Progenitor cell of endocrine pancreas (in vitro differentiated cells): ENCODE measurements at places on chromosomes 2 and 18.

- H3K27me3 ChIP-seq = no peaks in the 10 kb centered on the region
- H3K27ac ChIP-seq = no peak overlapping the region
- H3K36me3 ChIP-seq = peaks cover 24% of the 10 kb centered on the region
Measured at GRCh38 chr2:101706121-101706818, 8.8 kb downstream of the MAP4K4 start.

DNA sequence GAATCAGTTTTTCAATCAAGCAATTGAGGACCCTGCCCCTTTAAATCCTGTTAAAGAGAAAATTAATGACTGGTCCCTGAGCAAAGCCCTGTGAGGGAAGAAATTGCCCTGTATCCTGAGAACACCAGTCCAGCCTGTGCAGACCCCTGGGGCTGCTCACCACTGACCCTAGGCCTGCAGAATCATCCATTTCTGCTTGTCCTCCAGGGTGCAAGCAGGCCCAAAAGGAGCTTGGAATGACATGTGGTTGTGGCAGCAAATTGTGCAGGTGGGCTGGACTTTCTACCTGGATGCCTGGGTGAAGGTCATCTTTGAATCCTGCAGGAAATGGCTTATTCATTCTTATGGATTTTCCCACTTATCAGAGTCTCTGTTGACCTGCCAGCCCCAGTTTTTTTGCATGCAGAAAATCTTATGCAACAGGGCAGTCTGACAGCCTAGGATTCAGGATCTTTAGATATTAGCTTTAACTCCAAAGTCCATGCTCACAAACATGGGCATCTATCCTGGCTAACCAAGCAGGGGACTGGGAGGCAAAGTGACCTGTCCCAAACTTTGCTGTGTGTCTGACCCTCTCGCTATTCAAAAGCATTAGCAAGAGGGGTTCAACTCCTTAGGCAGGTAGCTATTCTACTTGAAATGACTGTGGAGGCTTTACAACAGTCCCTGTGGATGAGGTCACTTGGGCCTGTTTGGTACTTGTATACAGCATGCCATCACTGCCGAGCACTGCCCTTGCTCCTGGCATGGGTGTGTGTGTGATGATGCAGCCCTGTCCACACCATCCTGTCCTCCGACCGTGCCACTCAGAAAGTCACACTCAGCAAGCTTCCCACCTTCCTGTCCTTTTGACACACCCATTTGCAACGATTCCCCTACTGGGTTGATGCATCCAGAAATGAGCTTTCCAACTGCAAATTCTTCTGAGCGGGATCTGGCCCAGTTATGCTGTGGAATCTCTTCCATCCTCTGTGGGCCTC, 85.3 kb downstream of the CAPN13 start:
- peaks cover 2% of the 10 kb centered on the region for H3K36me3 ChIP-seq
- DNase-seq = no peak
- H3K4me3 ChIP-seq = no peak overlapping the region
- peaks cover 16% of the 10 kb centered on the region for H3K27me3 ChIP-seq
- H3K27ac ChIP-seq = peak overlapping the region; percentile 42

- H3K27me3 ChIP-seq = peaks cover 5% of the 10 kb centered on the region
- DNase-seq = no peak
- no peak overlapping the region for H3K4me3 ChIP-seq
- no peaks in the 10 kb centered on the region for H3K36me3 ChIP-seq
Measured at GRCh38 chr2:54818226-54818625, 94.8 kb downstream of the EML6 start.

DNA sequence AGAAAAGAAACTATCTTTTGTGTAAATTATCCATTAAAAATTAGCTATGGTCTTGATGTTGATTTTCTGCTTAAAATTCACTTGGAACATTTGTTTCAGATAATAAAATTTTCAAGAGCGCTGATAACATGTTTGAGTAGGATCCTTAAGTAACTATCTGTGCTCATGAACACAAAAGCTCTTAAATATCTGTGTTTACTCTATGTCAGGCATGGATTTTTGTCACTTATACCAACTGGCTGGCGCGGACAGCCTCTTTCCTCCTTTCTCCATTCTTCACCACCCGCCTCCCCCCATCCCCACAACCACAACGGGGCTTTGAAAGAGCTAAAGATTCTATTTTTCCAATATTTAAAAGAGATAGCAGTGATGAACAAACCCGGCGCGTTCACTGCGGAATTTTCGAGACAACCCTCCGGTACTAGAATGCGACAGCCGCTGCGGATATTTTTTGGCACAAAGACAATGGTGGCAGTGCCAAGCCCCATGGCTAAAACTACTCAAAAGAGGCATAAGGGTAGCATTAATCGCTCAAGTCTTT, 181.5 kb downstream of the TCF4 start:
- H3K4me3 ChIP-seq = no peak overlapping the region
- DNase-seq = no peak
- H3K27ac ChIP-seq = peak overlapping the region; percentile 60
- H3K36me3 ChIP-seq = peaks cover 8% of the 10 kb centered on the region
- H3K27me3 ChIP-seq = peaks cover 4% of the 10 kb centered on the region

DNA sequence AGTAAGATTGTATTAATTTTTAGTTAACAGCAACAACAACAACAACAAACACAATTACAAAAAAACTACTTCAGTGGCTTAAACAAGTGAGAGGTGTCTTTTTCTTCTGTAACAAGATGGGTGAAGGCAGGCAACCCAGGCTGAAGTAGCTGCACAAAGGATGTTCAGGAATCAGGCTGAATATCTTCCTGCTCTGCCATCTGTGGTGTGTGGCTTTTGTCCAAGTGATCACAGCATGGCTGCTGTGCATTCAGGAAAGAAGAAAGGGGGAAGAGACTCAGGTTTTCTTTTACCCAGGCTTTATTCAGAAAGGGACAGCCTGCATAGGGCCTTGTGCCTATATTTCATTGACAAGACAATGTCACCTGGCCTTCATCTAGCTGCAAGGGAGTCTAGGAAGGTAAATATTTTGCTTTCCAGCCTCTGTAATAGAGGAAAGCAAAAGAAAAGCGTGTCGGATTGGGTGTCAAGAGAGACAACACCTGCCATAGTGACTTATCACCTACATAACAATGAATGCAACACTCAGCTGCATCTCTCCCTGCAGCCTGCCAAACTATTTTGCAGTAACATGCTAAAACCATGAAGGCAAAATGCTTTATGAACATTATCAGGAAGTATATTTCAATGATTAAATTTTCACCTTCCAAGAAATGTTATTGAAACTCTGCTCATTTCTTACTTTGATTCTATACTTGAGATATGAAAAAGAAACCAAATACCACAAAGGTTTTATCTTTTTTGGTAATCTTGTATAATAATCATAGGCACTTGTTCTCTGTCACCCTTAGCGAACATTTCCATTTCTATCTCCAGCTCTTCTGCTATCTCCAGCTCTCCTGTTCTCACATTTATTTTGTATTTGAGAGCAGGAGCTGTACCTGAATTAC, 14.6 kb downstream of the G6PC2 start:
- peaks cover 3% of the 10 kb centered on the region for H3K4me1 ChIP-seq
- peaks cover 29% of the 10 kb centered on the region for H3K27me3 ChIP-seq
- H3K4me3 ChIP-seq = no peak overlapping the region
- no peak for DNase-seq
- H3K27ac ChIP-seq = no peak overlapping the region
- no peaks in the 10 kb centered on the region for H3K36me3 ChIP-seq

- DNase-seq = no peak
- no peaks in the 10 kb centered on the region for H3K27me3 ChIP-seq
- no peak overlapping the region for H3K27ac ChIP-seq
- peaks cover 7% of the 10 kb centered on the region for H3K4me1 ChIP-seq
- no peak overlapping the region for H3K4me3 ChIP-seq
Measured at GRCh38 chr2:185441486-185442005, 297.1 kb upstream of the FSIP2 start.

DNA sequence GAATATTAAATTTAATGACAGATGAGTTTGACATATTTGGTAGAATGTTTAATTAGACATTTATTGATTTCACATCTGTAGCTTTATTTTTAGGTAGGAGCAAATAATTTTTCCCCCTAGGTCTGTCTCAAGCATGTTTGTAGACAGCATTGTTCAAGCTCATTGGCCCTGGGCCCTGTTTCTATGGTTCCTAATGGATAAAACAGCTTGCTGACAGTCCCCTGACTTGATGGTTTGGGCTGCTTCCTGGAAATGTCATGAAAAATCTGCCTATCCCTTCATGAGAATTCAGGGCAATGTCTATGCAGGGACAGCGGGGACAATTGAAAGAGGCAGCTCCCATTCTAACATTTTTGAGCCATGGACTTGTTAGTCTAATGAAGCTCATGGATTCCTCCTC, 14.6 kb upstream of the MEP1B start:
- no peak overlapping the region for H3K27ac ChIP-seq
- H3K4me1 ChIP-seq = no peaks in the 10 kb centered on the region
- no peak overlapping the region for H3K4me3 ChIP-seq
- no peaks in the 10 kb centered on the region for H3K36me3 ChIP-seq
- no peaks in the 10 kb centered on the region for H3K27me3 ChIP-seq
